ENCODE measurements at places on chromosomes 4 and X.

DNA sequence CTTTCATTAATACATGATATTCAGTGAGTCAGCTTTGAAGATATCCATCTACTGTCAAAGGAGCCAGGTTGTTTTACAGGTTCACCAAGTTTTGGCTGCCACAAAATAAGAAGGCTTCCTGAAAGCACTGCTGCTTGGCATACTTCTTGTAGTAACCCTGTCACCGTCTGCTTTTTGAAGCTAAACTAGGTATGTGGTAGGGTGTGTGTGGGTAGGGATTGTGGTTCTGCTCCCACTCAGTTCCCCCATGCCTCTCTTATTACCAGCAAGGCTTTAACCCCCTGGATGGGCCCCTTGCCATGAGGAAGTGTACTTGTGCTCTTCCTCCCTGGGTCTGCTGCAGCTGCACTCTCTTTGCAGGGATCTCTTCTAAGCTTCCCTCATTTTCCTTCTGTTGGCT is 191.2 kb downstream of the BANK1 start:
- no peak for DNase-seq

DNA sequence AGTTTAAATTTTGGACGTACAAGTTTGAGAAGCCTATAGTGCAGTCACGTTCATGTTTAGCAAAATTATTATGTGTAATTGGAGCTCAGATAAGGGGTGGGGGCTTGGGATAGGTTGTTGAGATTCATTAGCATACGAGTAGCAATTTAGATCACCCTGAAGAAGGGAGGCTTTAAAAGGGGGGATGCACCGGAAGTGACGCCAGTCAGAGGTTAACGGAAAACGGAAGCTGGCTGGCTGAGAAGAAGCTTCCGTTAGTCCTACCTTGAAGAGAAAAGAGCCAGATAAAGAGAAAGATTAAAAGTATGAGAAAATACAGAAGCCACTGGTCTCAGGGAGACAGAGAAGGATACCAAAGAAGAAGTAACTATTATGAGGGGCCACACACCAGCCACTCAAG is 1.1 kb upstream of the NXT2 start:
- DNase-seq: no peak

DNA sequence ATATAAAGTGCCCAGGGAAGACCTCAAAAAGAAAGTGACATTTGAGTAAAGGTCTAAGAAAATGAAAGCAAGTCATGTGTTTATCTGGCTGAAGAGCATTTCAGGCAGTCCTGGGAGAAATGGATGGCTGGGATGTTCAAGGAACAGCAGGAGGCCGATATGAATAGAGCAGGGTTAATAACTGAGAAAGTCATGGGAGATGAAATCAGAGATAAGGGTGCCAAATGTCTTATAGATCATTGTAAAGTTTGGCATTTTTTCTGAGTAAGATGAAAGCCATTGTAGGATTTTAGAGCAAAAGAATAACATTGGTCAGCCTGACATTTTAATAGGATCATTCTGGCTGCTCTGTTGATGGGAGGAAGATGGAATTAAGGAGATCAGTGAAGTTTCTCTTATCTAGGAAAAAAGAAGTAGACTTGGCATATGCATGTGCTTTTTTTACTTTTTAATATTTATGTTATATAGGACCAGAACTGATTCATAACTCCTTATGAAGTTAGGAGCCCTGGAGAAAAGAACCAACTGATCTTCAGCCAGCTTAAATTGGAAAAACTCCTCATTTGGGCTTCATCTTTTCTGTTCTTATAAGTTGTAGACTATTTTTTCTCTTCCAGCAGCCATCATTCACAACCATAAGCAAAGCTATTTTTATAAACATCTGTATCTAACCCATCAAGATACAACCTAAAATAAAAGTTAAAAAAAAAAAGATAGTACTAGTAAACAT is 18.6 kb downstream of the AIMP1 start:
- no peak for DNase-seq

DNA sequence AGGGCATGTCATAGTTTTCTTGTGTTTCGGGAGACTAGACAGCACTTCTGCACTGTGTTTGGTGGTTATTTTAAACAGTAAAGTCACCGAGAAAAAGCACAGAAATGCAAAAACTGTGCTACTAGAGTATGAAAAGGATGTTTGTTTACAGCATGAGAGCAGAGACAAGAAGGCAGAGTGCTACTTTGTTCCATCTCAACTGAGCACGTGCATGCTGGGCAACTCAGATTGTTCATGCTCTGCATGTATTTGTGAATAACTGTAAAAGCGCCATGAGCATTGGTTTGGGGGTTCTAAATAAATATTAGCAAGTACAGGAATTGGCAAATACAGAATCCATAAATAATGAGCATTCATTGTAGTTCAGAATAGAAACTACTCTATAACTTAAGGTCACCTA is 7.4 kb downstream of the EVC start:
- DNase-seq: no peak

DNA sequence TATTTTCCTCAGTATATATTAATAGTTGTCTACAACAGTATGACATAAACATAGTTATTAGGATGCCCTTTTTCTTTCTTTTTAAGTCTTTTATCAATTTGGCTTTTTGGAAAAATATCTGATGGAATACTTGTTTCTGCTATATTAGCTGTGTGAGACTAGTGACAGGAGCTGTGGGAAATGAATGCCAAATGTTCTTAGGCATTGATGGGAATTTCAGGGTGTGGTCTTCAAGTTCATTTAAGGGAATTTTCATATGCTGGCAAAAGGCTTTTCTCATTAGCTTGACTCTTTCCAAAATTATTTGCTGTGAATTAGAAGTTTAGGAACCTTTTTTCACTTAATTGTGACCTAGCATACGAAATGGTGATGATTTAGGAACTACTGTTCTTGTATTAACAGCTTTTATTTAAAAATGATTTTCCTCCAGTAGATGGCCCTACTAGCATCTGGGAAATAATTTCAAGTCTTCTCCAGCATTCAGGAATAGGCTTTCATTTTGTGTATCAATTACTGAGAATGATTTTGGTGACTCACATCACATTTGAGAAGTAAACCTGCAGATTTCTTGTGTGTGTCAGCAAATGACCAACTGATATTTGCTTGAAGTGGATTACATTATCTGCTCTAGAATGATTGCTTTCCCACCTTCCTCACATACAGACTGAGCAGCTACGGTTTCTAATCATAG is 70.9 kb downstream of the HTT start:
- no peak for DNase-seq

DNA sequence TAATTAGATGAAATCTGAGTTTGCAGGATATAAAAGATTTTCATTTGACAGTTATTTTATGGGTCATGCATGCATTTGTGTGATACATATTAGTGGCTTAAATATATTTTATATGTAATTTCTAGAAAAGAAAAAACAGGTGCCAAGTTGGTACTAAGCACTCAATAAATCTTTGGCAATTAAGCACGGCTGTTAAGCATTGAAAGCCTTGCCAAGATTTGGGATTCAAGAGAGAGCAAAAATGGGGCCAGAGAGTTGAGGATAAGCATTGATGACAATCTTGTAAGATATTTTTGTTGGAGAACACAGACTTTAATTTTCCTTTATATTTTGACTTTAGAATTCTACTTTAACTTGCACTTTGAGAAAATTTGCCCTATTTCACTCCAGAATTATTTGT is 249.8 kb upstream of the MAD2L1 start:
- DNase-seq: no peak

- peak; percentile 44 for DNase-seq
Observed at GRCh38 chr4:141853091-141853764, 216.8 kb downstream of the IL15 start.

DNA sequence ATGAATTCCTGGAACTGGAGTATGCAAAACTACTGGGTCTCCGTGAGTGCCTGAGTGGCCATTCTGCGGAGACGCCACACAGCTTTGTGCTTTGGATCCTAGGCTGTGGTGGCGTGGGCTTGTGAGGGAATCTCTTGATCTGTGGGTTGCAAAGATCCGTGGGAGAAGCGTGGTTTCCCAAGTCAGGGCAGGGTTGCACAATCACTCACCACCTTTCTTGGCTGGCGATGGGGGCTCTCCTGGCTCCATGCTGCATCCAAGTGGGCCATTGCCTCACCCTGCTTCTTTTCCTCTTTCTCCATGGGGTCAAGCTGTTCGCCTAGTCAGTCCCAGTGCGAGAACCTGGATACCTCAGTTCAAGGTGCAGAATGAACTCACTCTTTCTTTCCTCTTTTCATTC is 62.5 kb downstream of the SLAIN2 start:
- no peak for DNase-seq

- no peak for DNase-seq
Observed at GRCh38 chr4:8507624-8508023, 67.0 kb downstream of the TRMT44 start.

DNA sequence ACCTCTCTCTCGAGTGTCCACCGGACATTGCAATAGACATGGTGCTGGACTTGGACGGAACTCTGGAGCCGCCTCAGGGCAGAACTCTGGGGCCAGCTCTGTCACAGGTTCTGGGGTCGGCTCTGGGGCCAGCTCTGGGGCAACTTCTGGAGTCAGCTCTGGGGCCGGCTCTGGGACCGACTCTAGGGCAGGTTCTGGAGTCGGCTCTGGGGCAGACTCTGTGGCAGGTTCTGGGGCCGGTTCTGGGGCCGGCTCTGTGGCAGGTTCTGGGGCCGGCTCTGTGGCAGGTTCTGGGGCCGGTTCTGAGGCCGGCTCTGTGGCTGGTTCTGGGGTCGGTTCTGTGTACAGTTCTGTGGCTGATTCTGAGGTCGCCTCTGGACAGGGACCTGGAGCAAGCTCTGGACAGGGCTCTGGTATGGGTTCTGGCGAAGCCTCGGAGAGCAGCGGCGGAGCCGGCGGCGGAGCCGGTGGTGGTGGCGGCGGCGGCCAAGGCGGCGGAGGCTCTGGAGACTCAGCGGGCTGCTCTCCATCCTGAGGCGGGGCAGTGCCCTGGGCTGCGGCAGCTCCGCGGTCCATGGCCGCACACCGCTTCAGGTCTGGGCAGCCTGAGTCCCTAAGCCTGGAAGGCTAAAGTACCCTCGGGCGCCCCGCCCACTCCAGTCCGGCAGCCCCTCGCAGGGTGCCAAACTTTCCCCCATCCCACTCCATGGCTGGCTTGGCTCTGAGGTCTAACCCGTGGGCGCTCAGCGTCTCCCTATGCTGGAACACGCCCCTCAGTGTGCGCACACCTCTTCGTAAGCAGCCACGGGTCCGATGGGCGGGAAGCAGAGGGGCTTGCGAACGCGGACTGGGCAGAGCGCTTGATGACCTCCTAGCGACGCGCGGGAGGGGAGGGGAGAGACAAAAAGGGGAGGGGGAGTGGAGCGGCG is at the start of gene DGKK:
TSS of gene DGKK (minus strand) at position 723 of the 929 bp plus-strand sequence. CDS start at position 576, 147 bp downstream.
- DNase-seq: no peak

- DNase-seq: no peak
Observed at GRCh38 chr4:184647266-184648053, 1.8 kb downstream of the CASP3 start.

DNA sequence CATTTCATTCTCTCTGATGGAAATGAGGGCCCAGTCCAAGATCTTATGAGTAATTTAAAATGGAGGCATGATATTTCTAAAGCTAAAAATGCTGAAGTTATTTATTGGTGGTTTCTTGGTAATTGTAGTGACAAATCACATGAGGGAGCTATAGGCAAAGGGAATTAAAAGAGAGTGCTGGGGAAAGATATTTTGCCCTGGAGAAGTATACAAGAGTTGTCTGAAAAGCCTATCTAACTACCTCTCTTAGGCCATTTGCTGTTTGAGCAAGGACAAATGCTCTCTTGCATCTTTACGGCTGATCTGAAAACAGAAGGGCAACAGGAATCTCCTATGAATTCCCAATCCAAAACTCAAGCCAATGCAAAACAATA is 89.4 kb downstream of the FMR1NB start:
- DNase-seq: no peak

DNA sequence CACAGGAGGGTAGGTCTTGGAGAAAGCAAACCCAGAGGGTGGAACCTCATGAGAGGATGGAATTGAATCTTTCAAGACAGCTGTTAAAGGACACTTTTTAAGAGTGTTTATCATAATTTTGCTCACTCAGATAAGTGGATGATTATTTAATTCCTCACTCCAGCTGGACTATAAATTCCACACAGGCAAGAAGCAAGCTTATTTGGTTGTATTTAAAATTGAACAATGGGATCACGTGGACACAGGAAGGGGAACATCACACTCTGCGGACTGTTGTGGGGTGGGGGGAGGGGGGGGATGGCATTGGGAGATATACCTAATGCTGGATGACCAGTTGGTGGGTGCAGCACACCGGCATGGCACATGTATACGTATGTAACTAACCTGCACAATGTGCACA is 116.3 kb downstream of the DHRSX start:
- no peak for DNase-seq

GRCh38 chrX:140177821-140178220 is 212.5 kb upstream of the CXorf66 start:
- DNase-seq: no peak

DNA sequence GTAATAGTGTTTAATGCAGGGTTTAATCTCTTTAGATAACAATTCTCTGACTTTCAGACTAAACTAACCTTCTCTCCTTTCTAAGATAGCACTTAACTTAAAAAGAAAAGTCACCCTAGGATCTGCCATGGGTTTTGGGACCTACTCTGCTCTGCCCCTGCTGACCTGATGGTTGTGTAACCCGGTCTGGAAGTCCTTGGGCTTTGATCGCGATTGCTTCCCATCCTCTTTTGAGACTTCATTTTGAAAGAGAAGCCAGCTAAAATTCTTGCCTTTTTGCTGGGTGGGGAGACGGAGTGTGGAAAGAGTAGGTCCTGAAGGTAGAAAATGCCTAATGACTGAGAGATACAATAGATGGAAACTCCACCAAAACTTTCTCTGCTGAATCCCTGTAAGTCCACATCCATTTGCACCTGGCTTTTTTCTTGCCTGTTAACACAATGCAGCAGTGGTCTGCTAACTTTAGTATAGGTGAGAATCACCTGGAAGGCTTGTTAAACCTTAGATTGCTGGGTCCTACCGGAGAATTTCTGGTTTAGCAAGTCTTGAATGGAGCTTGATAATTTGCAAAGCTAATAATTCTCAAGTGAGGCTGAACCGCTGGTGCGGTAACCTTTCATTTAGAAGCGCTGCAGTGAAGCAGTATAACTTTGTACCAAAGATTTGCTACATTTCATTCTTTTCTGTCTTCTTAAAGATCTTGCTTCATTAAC is 45.6 kb upstream of the CCSER1 start:
- DNase-seq: peak; percentile 10

GRCh38 chrX:9873952-9874351 is 87.7 kb downstream of the SHROOM2 start:
- DNase-seq: no peak

DNA sequence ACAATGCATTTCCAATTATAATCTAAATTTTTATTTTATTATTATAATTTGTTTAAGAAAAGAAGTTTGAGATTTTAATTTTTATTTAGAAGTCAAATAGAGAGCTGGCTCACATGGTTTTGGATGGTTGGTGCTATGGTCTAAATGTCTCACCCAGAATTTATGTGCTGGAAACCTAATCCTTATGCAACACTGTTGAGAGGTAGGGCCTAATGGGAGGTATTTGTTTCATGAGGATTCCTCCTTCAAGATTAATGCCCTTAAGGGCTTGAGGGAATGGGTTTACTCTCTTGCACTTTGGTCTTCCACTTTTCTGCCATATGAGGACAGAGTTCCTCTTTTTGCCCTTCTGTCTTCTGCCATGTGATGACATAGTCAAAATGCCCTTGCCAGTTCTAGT is 960.5 kb upstream of the IGFBP7 start:
- no peak for DNase-seq

- no peak for DNase-seq
Observed at GRCh38 chr4:179417357-179417756, 1975.1 kb upstream of the AGA start.
